ENCODE measurements at places on chromosomes 3 and 15.

GRCh38 chr15:43950531-43950930 lies 123.7 kb downstream of the WDR76 start:
- no peak for DNase-seq

DNA sequence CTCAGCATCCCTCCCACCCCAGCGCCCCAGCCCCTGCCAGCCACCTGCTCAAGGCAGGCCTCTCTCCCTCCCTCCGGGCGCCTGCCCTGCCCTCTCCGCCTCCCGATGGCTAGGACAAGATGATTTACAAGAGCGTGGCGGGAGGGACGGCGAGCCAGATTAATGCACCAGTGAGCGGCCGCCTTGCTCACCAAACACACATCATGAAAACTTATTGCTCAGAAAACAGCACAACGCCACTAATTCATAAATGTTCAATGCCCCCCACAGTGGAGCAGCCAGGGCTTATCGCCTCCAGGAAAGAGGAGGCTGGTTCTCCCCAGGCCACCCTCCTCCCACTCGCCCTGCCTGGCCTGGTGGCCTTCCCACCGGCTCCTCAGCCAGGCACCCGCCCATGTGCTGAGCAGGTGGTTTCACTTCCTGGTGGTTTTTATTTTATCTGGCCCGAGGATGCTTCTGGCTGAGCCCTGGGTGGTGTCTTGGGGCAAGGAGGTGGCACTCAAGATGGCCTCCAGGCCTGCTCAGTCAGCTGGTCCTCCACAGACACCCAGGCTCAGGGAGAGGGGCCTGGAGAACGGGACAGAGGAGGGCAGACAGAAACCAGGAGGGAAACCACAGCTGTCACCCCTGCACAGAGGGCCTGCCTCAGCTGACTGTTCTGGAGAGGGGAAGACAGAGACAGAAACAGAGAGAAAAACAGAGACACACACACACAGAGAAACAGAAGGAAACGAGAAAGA lies 284.9 kb downstream of the UACA start:
- DNase-seq, result no peak

GRCh38 chr3:40035177-40035576 lies 225.8 kb downstream of the MYRIP start:
- DNase-seq, result peak; percentile 44

GRCh38 chr3:142027735-142028134 lies 121.6 kb downstream of the TFDP2 start:
- peak; percentile 27 for DNase-seq

- peak; percentile 82 for DNase-seq
Observed at GRCh38 chr3:161171113-161171512, 50.0 kb upstream of the NMD3 start.

DNA sequence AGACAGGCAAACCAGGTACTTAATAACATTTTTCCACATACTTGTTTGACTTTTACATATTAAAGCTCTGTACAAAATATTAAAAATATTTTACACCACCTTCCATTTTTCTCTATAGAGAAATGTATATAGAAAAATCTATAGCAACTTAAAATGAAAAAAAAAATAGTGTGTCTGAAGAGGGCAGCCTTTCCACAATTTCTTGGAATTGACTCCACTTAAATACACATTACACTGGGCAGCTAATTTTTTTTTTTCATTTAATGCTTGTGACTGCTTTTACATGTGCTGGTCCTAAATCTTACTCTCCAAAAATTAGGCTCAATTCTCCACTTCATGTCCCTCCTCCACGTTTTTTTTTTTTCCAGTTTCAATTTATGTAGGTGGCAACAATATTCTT lies 427.0 kb upstream of the RBMS3 start:
- DNase-seq, result no peak

GRCh38 chr15:77482570-77482969 lies 61.9 kb downstream of the HMG20A start:
- DNase-seq, result peak; percentile 65

DNA sequence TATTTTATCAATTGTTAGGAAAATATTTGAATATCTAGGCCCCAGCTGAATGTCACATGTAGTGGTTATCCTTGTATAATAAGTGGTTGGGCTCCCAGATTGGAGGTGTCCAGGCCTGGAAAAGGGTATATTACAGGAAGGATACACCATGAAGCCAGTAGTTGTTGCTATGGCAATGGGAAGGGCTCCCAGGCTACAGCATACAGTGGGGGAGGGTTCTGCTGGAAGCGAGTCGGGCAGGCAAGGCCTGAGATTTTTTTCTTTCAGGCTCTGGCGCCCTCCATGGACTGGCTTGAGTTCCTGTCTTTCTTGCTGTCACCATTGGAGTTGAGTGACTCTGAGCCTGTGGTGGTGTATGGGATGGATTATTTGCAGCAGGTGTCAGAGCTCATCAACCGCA lies 8.9 kb downstream of the ECE2 start:
- DNase-seq, result peak; percentile 81

GRCh38 chr15:28903555-28903954 lies 17.8 kb downstream of the APBA2 start:
- no peak for DNase-seq

- DNase-seq, result peak; percentile 94
Observed at GRCh38 chr3:195106418-195106906, 164.5 kb downstream of the XXYLT1 start.

DNA sequence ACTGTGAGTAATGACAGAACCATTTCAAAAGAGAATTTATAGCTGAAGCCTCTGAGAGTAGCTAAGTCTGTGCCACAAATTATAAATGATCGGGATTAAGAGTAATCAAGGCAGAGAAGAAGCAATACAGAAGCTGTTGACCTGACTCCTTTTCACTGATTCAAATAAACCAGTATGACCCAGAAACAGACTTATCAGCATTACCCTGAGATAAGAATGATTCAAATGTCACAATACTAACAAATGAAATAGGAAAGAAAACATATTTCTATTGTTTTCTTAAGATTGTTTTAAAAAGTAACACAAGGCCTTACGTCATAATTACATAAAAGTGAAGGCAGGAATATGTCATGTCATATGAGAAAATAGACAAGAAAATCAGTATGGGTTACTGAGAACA lies 1534.6 kb downstream of the SI start:
- no peak for DNase-seq

DNA sequence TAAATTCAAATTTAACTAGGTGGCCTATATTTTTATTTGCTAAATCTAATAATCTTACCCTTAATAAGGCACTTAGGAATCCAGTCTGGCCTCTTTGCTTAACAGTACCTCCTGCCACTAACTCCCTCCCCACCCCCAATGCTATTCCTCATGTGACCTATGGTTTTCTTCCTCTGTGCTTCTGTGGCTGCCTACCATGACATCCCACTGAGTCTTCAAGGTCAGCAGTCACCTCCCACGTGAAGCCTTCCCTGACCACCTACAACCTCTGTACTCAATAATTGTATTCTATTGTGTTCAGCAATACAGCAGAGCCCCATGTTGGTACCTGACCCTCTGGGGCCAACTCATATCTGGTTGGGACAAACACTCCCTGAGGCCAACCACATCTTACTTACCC lies 9.7 kb downstream of the PARP16 start:
- no peak for DNase-seq

GRCh38 chr3:59818033-59818918 lies 768.5 kb upstream of the CFAP20DC start:
- peak; percentile 87 for DNase-seq

DNA sequence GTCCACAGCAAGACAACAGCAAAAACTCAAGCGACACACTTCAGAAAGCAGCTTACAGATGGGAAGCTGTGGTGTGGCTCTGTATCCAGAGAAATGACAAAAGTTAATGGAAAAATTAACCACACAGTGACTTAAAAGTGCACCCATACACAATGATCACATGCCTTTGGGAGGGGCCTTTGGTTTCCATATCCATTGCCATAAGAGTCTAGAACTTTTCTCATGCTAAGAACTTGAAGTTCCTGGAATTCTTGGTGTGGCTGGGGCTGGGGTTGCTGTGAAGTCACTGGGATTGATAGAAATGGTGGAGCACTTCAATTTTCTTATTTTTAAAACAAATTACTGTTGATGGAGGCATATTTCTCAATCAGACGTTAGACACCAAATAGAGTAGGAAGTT lies 108.6 kb upstream of the FEZF2 start:
- no peak for DNase-seq

- DNase-seq, result no peak
Observed at GRCh38 chr3:128553560-128553959, 60.6 kb upstream of the GATA2 start.

All from GM03348 (cell line).